ENCODE measurements at places on chromosomes 4 and X. TPM values are rescaled to one million over a fixed set of nuclear protein-coding genes. Genes with fewer than 3 reads are reported as not detected.

Gene TKTL1
- not detected for total RNA-seq

GRCh38 chrX:107599450-107599861, 28.9 kb upstream of the PRPS1 start:
- no peak overlapping the region for H3K27ac ChIP-seq
- no peaks in the 10 kb centered on the region for H3K27me3 ChIP-seq
- H3K4me3 ChIP-seq, result no peak overlapping the region
- no peaks in the 10 kb centered on the region for H3K4me1 ChIP-seq
- H3K36me3 ChIP-seq, result no peaks in the 10 kb centered on the region
- no peak for DNase-seq

DNA sequence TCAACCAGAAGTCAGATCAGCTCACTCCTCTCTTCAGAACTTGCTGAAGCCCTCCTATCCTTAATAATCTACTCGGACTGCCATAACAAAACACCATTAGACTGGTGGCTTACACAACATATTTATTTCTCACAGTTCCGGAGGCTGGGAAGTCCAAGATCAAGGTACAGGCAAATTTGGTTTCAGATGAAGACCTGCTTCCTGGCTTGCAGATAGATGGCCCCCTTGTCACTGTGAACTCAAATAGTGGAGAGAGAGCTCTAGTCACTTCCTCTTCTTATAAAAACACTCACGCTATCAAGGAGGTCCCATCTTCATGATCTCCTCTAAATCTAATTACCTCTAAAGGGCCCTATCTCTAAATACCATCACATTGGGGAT, 125.1 kb downstream of the CAMK2D start:
- no peaks in the 10 kb centered on the region for H3K36me3 ChIP-seq
- H3K27me3 ChIP-seq, result no peaks in the 10 kb centered on the region
- no peak overlapping the region for H3K4me3 ChIP-seq
- no peak for DNase-seq
- H3K27ac ChIP-seq, result no peak overlapping the region

- DNase-seq, result no peak
- H3K27ac ChIP-seq, result no peak overlapping the region
- H3K36me3 ChIP-seq, result no peaks in the 10 kb centered on the region
- no peak overlapping the region for H3K4me3 ChIP-seq
Observed at GRCh38 chr4:82128355-82128754, 245.4 kb downstream of the HNRNPD start.

DNA sequence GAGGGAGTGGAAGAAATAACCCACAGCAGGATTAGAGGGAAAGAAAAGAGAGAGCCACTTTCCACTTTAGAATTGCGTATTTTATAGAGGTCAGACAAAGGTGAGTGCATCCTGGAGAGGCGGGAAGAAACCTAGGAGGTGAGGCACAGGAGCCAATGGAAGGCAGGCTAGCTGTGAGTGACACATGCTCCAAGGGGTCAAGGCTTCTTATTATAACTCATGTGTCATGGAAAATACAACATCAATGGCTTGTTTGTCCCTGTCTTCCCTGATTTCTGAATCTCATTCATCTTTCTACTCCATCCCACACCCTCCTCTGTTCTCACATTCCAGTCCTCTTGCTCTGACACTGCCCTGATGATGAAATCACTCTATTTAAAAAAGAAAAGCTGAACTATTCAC, 14.4 kb downstream of the ANXA3 start:
- no peaks in the 10 kb centered on the region for H3K27me3 ChIP-seq
- peak; percentile 56 for DNase-seq
- peaks cover 75% of the 10 kb centered on the region for H3K4me1 ChIP-seq
- peaks cover 20% of the 10 kb centered on the region for H3K36me3 ChIP-seq
- H3K4me3 ChIP-seq, result no peak overlapping the region

GRCh38 chr4:68167706-68168105, 38.0 kb upstream of the TMPRSS11F start:
- H3K4me1 ChIP-seq, result no peaks in the 10 kb centered on the region
- H3K36me3 ChIP-seq, result no peaks in the 10 kb centered on the region
- no peak for DNase-seq
- H3K4me3 ChIP-seq, result no peak overlapping the region

Gene PQBP1
- 82.7 TPM for total RNA-seq

DNA sequence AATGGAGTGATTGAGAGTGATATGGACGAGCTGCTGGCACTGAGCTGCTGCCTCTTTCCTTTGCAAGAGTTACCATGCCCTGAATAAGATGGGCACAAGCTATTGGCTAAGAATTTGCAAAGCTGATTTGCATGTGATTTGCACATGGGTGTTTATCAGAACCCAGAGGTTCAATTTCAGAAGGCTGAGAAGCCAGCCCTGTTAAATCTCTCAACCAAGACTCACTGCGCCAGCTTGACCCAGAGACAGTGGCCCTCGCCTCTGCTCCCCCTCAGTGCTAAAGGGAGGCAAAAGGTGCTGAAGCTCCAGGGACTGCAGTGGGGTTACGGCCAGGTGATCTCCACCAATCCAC, 701 bp downstream of the ARHGAP4 start:
- H3K36me3 ChIP-seq, result peaks cover 8% of the 10 kb centered on the region
- H3K27ac ChIP-seq, result no peak overlapping the region
- H3K4me1 ChIP-seq, result peaks cover 12% of the 10 kb centered on the region
- H3K27me3 ChIP-seq, result no peaks in the 10 kb centered on the region

Gene STK32B
- 0.38 TPM for total RNA-seq

- no peak overlapping the region for H3K27ac ChIP-seq
- DNase-seq, result no peak
- H3K36me3 ChIP-seq, result no peaks in the 10 kb centered on the region
Observed at GRCh38 chr4:22645481-22646182, 47.1 kb upstream of the GBA3 start.

DNA sequence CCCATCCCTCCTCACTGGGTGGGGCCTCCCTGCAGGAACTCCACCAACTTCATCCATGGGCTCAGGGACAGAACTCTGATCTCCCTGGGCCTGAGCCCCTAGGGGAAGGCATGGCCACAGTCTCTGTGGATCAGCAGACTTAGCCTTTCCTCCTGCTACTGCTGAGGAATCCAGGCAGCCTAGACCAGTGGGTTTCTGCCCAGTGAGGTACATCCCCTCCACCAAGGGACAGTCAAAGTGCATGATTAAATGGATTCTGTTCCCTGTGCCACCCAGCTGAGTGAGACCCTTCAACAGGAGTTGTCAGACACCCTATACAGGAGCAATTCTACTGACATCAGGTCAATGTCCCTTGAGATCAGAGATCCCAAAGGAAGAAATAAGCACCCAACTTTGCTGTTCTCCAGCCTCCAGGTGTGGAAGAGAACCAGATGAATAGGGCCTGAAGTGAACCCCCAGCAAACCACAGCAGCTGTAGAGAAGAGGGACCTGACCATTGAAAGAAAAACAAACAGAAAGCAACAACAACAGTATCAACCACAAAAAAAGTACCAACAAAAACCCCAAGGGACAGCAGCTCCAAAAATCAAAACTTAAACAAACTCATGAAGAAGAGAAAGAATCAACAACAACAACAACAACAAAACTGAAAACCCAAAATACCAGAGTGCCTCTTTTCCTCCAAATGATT, 84.8 kb downstream of the CHIC1 start:
- H3K27ac ChIP-seq, result no peak overlapping the region
- DNase-seq, result no peak
- no peaks in the 10 kb centered on the region for H3K27me3 ChIP-seq
- H3K4me1 ChIP-seq, result no peaks in the 10 kb centered on the region
- no peaks in the 10 kb centered on the region for H3K36me3 ChIP-seq

DNA sequence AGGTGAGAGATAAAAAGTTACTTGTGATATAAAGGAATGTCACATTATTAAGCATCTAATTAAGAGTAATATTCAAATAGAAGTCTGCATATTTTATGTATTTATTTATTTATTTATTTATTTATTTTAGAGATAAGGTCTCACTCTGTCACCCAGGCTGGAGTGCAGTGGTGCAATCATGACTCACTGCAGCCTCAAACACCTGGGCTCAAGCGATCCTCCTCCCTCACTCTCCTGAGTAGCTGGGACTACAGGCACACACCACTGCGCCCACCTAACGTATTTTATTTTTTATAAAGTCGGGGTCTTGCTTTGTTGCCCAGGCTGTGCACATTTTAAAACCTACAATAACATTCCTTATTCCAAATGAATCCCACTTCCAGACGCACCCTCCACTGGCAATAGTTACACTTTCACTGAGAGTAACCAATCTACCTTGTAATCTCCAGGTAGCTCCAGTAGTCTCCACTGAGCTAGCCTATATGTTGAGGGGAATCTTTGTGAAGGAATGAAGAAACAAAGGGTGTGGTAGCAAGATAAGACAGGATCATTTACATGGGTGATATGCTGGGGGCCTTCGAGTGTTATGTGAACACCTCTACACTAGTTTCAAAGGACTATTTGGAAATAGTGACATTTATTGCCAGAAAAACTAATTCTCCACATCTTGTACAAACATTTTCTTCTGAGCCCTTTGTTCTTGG, 11.9 kb downstream of the SH3D19 start:
- peaks cover 14% of the 10 kb centered on the region for H3K4me1 ChIP-seq
- H3K4me3 ChIP-seq, result no peak overlapping the region
- DNase-seq, result no peak

GRCh38 chr4:147996859-147997258, 265.0 kb downstream of the ARHGAP10 start:
- H3K4me1 ChIP-seq, result no peaks in the 10 kb centered on the region
- no peak overlapping the region for H3K4me3 ChIP-seq
- DNase-seq, result no peak
- H3K27ac ChIP-seq, result no peak overlapping the region
- no peaks in the 10 kb centered on the region for H3K27me3 ChIP-seq

DNA sequence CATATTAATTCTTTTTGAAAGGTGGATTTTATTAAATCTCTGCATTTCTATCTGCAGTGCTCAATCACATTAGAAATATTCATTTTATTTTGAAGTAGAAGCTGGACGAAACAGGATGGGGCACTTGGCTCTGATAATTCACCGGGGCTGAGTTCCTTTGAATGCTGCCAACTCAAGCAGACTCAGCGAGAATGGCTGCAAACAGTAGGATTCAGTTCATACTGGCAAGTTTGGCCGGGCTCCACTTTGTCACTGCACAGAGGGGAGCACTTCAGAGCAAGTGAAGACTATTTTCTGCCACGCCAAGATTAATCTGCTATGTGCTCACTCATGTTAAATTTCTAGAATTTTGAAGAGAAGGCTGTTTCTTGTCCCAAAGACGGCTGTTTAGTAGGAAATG, 30.7 kb upstream of the KLHL8 start:
- H3K36me3 ChIP-seq, result no peaks in the 10 kb centered on the region
- DNase-seq, result no peak
- no peak overlapping the region for H3K27ac ChIP-seq

Gene TMEM156
- 18.6 TPM for total RNA-seq

DNA sequence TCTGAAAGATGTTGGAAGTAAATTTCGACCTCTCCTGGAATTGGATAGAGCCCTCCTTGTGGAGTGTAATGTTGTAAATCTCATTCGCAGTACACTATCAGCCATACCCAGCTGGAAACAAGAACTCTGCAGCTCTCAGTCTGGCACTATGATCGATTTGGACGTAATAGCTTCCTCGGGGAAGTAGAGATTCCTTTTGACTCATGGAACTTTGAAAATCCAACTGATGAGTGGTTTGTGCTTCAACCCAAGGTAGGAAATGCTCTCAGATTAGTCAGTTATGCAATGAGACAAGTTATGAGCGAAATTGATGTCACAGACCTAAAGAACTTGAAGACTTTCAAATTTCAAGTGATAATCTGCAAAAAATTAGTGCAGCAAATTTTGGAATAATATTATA, 103.9 kb downstream of the SYTL5 start:
- H3K4me3 ChIP-seq, result no peak overlapping the region
- H3K27me3 ChIP-seq, result no peaks in the 10 kb centered on the region
- no peak overlapping the region for H3K27ac ChIP-seq
- no peaks in the 10 kb centered on the region for H3K36me3 ChIP-seq
- H3K4me1 ChIP-seq, result no peaks in the 10 kb centered on the region
- DNase-seq, result no peak

GRCh38 chrX:40298069-40298468, 200.3 kb upstream of the BCOR start:
- H3K27me3 ChIP-seq, result no peaks in the 10 kb centered on the region
- H3K4me3 ChIP-seq, result no peak overlapping the region
- H3K4me1 ChIP-seq, result no peaks in the 10 kb centered on the region

DNA sequence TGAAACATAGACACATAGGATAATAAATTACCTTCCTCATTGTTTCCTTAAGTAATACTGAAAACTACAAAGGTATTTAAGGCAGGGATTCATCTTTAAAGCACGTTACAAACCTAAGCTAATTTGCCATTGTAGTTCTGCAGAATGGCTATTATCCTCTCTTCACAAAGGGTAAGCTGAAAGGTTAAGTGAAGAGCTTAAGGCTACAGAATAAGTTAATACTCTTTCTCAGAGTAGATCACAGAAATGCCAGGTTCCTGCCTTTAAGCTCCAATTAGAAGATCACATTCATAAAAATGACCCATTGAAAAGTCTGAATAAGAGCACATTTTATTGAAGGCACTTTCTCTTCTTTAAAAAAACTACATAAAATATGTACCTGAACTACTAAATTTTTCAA, 42.1 kb upstream of the PRDM5 start:
- H3K36me3 ChIP-seq, result no peaks in the 10 kb centered on the region
- DNase-seq, result no peak
- H3K27ac ChIP-seq, result no peak overlapping the region
- H3K4me3 ChIP-seq, result no peak overlapping the region
- H3K27me3 ChIP-seq, result no peaks in the 10 kb centered on the region

Gene EDNRA
- total RNA-seq, result 2.9 TPM

Gene CA5B
- 4.6 TPM for total RNA-seq

Gene ERAS
- not detected for total RNA-seq

DNA sequence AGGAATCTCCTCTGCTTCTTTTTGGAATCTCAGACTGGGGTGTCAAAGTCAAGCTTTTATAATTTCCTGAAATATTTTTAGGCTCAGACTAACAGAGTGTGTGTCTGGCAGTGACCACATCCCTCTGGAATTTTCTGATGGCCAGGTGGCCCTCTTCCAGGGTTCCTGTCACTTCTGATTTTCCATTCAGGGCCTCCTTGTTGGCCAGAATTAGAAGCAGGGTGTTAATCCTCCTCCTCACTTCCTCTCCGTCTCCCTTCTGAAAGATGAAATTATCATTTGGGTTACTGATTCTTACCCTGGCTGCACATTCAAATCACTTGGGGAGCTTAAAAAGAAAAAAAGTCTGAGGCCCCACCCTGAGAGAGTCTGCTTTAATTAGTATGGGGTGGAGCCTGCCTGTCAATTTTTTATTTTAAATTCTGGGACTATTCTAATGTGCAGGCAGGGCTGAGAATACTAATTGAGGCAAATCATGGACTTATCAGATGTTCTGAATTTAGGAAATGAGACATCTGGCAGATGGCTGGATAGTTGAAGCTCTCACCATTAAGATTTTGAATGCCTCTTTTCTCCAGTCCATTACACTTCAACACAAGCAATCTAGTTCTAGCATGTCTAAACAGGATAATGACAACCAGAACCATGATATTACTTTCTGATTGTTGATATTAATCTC, 43.2 kb downstream of the HAND2 start:
- no peak overlapping the region for H3K4me3 ChIP-seq
- H3K36me3 ChIP-seq, result no peaks in the 10 kb centered on the region
- H3K27me3 ChIP-seq, result 0 out of 2 replicates have a peak, but pooled peaks cover 2% of the 10 kb centered on the region
- peaks cover 18% of the 10 kb centered on the region for H3K4me1 ChIP-seq
- no peak for DNase-seq
- H3K27ac ChIP-seq, result no peak overlapping the region
